Hair follicular keratinocyte (primary cell): ENCODE measurements at places on chromosomes 7 and 10. TPM values are rescaled to one million over a fixed set of nuclear protein-coding genes. Genes with fewer than 3 reads are reported as not detected.

LIPN gene
- not detected in 2 replicates for total RNA-seq

SFR1 gene
- 13.2 and 14.8 TPM in 2 replicates for total RNA-seq

CCL24 gene
- not detected in 2 replicates for total RNA-seq

MAD1L1 gene
- total RNA-seq: 38.6 and 38.8 TPM in 2 replicates

CCDC3 gene
- total RNA-seq: 0.31 and 3.0 TPM in 2 replicates

ACTR3C gene
- total RNA-seq: 2.0 and 2.8 TPM in 2 replicates

ECHDC3 gene
- 58.0 and 64.4 TPM in 2 replicates for total RNA-seq

ACSL5 gene
- 0.08 TPM in 1 of 2 replicates, not detected in the other for total RNA-seq

HMX3 gene
- total RNA-seq: not detected in 2 replicates

INSYN2A gene
- 0.23 TPM in 1 of 2 replicates, not detected in the other for total RNA-seq

TFPI2 gene
- 227 and 475 TPM in 2 replicates for total RNA-seq

HTR7 gene
- total RNA-seq: 11.9 and 22.6 TPM in 2 replicates

POP7 gene
- total RNA-seq: 40.1 and 58.6 TPM in 2 replicates

TMEM225B gene
- total RNA-seq: 0.47 TPM in 1 of 2 replicates, not detected in the other

NEUROD6 gene
- not detected in 2 replicates for total RNA-seq

UTF1 gene
- not detected in 2 replicates for total RNA-seq

LEP gene
- 0.04 and 0.23 TPM in 2 replicates for total RNA-seq

SEC61A2 gene
- total RNA-seq: 5.7 and 16.8 TPM in 2 replicates

LARP4B gene
- total RNA-seq: 27.4 and 33.3 TPM in 2 replicates

GIMAP2 gene
- total RNA-seq: 0.08 and 0.94 TPM in 2 replicates

OPALIN gene
- not detected in 2 replicates for total RNA-seq

SPDYE9 gene
- not detected in 2 replicates for total RNA-seq

LRRC18 gene
- total RNA-seq: not detected in 2 replicates

OTUD1 gene
- 9.3 and 10.2 TPM in 2 replicates for total RNA-seq

TUBB8 gene
- total RNA-seq: not detected in 2 replicates

MACC1 gene
- total RNA-seq: 0.86 and 1.4 TPM in 2 replicates

UNCX gene
- total RNA-seq: not detected in 2 replicates

ZNF727 gene
- 0.23 TPM in 1 of 2 replicates, not detected in the other for total RNA-seq

SLC26A4 gene
- 0.08 and 0.62 TPM in 2 replicates for total RNA-seq

CCDC146 gene
- 0.34 and 1.8 TPM in 2 replicates for total RNA-seq

C10orf67 gene
- 0.34 TPM in 1 of 2 replicates, not detected in the other for total RNA-seq

VPS37D gene
- total RNA-seq: 2.3 and 2.9 TPM in 2 replicates

NUTM2E gene
- total RNA-seq: 0.30 TPM in 1 of 2 replicates, not detected in the other

GIMAP1 gene
- total RNA-seq: not detected in 2 replicates

RBM17 gene
- 24.8 and 40.2 TPM in 2 replicates for total RNA-seq

STEAP4 gene
- under 0.01 and 0.76 TPM in 2 replicates for total RNA-seq

LGI1 gene
- not detected in 2 replicates for total RNA-seq

ABCA13 gene
- 0.46 and 0.62 TPM in 2 replicates for total RNA-seq

DGKI gene
- total RNA-seq: under 0.01 TPM in 1 of 2 replicates, not detected in the other

PNLIP gene
- not detected in 2 replicates for total RNA-seq

TBC1D12 gene
- total RNA-seq: 5.3 and 6.9 TPM in 2 replicates

WIPF3 gene
- 0.08 TPM in 2 replicates for total RNA-seq

AGK gene
- 28.1 and 35.7 TPM in 2 replicates for total RNA-seq

WASHC2A gene
- total RNA-seq: 18.8 and 20.0 TPM in 2 replicates

MNX1 gene
- total RNA-seq: 0.16 TPM in 1 of 2 replicates, not detected in the other

MCM10 gene
- 3.5 and 14.6 TPM in 2 replicates for total RNA-seq

PLAC9 gene
- total RNA-seq: not detected in 2 replicates

PLXNA4 gene
- under 0.01 TPM in 1 of 2 replicates, not detected in the other for total RNA-seq

DNAJC2 gene
- 13.7 and 15.1 TPM in 2 replicates for total RNA-seq

TAC1 gene
- not detected in 2 replicates for total RNA-seq

FGL2 gene
- total RNA-seq: 0.15 and 0.23 TPM in 2 replicates

P4HA1 gene
- 37.3 and 54.7 TPM in 2 replicates for total RNA-seq

CTNNA3 gene
- total RNA-seq: not detected in 2 replicates

ANKRD61 gene
- total RNA-seq: not detected in 2 replicates

LRRTM3 gene
- not detected in 2 replicates for total RNA-seq

ZNHIT1 gene
- total RNA-seq: 131 and 137 TPM in 2 replicates

TMEM229A gene
- not detected in 2 replicates for total RNA-seq

FGFR2 gene
- total RNA-seq: 14.7 and 24.7 TPM in 2 replicates
